Heart right ventricle (tissue), 16 donors: ENCODE measurements at places on chromosomes 6 and 20. TPM values are rescaled to one million over a fixed set of nuclear protein-coding genes. Genes with fewer than 3 reads are reported as not detected.

The KHDC1L gene
- total RNA-seq: not detected

The HLA-DQB1 gene
- total RNA-seq: 73.7 TPM

The SLC25A27 gene
- 20.3 TPM for total RNA-seq

The DDX27 gene
- 11.0 TPM for total RNA-seq

The FAM209B gene
- not detected for total RNA-seq

The HDGFL1 gene
- total RNA-seq: not detected

The SLC26A8 gene
- not detected for total RNA-seq

DNA sequence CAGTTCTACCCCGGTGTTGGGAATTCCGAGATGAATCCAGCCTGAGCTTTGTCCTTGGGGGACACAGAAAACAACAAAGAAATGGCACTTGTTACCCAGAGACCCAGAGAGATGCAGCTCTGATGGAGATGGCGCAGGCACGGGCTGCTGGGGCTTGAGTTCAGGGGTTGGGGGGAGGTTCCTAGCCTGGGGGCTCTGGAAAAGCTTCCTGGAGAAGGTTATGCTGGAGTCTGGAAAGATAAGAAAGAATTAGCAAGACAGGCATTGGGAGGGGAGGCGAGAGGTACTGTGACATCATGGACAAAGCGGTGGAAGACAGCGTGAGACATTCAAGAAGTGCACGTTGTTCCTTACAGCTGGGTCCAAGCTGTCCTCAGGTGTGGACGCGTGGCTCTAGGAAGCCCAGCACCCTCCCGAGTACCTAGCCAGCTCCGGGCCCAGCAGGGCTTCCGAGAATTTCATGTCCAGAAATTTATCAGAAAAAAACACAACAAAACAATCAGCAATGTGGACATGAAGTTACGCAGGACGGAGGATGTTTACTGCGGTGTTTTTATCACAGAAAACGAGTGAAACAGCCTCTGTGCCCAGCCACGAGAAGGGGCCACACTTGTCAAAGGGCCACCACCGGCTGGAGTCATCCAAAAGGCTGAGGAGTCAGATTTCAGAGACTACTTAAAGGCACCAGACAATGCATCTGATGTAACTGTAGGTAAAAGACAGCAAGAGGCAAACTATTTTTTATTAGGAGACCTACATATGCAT is 39.5 kb downstream of the C20orf203 start:
- H3K27me3 ChIP-seq: no peaks in the 10 kb centered on the region
- H3K27ac ChIP-seq: no peak overlapping the region
- no peaks in the 10 kb centered on the region for H3K36me3 ChIP-seq
- no peak for DNase-seq
- no peaks in the 10 kb centered on the region for H3K4me1 ChIP-seq

DNA sequence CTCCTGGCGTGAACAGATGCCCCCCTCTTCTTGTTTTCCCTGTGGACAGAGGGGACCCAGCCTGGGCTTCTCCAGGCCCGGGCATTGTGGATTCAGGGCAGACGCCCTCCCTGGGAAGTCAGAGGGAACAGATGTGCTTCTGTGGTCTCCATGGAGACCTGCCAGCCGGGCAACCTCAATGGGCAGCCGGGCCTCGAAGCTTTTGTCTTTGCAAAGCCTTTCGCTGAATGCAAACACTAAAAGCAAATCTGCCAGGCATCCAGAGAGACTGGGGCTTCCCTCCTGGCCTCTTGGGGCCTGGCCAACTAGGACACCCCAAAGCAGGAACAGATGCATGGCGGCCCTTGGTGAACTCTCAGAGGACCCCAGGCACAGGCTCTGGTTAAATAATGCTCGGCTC is 370.0 kb upstream of the SULF2 start:
- H3K36me3 ChIP-seq: no peaks in the 10 kb centered on the region
- no peak overlapping the region for H3K27ac ChIP-seq
- no peaks in the 10 kb centered on the region for H3K4me1 ChIP-seq
- H3K4me3 ChIP-seq: no peak overlapping the region

GRCh38 chr6:75446241-75446880 is 47.2 kb downstream of the FILIP1 start:
- DNase-seq: no peak
- H3K27me3 ChIP-seq: no peaks in the 10 kb centered on the region
- peaks cover 18% of the 10 kb centered on the region for H3K4me1 ChIP-seq
- no peaks in the 10 kb centered on the region for H3K36me3 ChIP-seq
- no peak overlapping the region for H3K4me3 ChIP-seq
- no peak overlapping the region for H3K27ac ChIP-seq
